Bone marrow (tissue), 2 donors: ENCODE measurements at places on chromosomes 2 and 18.

GRCh38 chr2:197242719-197243118 is 67.9 kb downstream of the ANKRD44 start:
- DNase-seq: no peak

DNA sequence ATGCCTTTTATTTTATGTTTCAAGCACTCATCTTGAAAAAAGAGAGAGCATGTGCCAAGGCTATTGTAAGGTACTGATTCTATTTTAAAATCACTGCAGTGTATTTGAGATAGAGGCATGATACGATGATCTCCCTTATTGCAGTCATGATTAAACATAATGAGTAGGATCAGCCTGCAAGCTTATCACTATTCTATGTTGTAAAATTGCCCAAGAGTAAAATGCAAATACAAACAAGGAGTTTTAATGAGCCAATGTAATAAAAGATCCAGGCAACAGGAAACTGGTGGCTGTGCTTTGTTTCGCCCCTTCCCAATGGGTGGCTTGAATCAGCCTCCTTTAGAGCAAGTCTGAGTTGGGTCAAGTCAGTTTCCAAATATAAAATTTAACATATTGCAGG is 116.4 kb upstream of the RBMS1 start:
- no peak for DNase-seq

DNA sequence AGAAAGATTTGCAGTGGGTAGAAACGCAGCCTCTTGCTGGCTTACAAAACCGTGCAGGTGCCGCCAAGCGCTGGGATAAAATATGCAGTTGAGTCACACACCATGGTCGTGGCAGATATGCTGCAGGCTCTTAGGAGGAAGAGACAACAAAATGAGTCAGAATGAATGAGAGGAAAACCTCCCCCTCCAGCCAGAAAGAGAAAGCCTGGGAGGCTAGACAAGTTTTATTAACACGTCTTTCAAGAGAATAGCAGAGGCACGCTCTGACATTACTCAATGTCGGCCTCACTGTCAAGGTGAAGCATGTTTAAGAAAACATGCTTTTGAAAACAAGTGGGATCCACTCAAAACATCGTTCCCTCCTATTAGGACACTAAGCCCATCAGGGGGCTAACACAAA is 37.1 kb upstream of the ZCCHC2 start:
- no peak for DNase-seq

- no peak for DNase-seq
Measured at GRCh38 chr2:99637159-99637697, 147.4 kb upstream of the REV1 start.

GRCh38 chr2:157792335-157793052 is 83.6 kb downstream of the ACVR1 start:
- no peak for DNase-seq

- DNase-seq: no peak
Measured at GRCh38 chr2:171958475-171958874, 36.2 kb downstream of the HAT1 start.

GRCh38 chr2:150983314-150983897 is 278.3 kb downstream of the RBM43 start:
- no peak for DNase-seq

DNA sequence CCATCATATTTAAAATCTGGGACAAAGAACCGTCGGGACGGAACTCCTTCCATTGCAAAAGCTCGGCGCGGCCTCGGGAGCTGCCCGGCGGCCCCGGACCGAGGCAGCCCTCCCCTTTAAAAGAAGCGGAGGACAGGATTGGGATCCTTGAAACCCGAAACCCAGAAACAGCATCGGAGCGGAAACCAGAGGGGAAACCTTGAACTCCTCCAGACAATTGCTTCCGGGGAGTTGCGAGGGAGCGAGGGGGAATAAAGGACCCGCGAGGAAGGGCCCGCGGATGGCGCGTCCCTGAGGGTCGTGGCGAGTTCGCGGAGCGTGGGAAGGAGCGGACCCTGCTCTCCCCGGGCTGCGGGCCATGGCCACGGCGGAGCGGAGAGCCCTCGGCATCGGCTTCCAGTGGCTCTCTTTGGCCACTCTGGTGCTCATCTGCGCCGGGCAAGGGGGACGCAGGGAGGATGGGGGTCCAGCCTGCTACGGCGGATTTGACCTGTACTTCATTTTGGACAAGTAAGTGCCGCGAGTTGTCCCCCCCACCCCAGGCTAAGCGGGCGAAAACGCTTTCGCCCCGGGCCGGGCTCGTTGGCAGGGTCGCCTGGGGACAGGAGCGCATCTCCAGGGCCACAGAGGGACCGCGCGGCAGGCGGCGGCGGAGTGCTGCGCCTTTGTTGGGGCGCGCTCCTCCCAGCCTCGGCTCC is at the start of gene ANTXR1:
Gene ANTXR1, plus strand, starts transcription at position 38 of the 698 bp plus-strand sequence. Its CDS starts 321 bp downstream, at position 359.
- DNase-seq: no peak

DNA sequence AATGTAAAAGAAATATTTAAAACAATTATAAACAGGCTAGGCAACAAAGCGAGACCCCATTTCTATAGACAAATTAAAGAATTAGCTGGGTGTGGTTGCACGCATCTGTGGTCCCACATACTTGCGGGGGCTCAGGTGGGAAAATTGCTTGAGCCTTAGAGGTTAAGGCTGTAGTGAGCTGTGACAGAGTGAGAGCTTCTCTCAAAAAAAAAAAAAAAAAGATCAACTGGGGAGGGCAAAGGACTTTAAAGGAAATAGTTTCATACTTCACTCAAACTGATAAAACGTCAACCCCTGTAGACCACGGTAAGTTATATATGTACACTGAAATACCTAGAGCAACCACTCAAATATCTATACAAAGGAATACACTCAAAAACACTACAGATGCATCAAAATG is 37.5 kb downstream of the MGAT4A start:
- no peak for DNase-seq

GRCh38 chr2:85309699-85310321 is 18.0 kb downstream of the TGOLN2 start:
- DNase-seq: no peak
